GM06990 (cell line): ENCODE measurements at places on chromosomes 2 and 18.

DNA sequence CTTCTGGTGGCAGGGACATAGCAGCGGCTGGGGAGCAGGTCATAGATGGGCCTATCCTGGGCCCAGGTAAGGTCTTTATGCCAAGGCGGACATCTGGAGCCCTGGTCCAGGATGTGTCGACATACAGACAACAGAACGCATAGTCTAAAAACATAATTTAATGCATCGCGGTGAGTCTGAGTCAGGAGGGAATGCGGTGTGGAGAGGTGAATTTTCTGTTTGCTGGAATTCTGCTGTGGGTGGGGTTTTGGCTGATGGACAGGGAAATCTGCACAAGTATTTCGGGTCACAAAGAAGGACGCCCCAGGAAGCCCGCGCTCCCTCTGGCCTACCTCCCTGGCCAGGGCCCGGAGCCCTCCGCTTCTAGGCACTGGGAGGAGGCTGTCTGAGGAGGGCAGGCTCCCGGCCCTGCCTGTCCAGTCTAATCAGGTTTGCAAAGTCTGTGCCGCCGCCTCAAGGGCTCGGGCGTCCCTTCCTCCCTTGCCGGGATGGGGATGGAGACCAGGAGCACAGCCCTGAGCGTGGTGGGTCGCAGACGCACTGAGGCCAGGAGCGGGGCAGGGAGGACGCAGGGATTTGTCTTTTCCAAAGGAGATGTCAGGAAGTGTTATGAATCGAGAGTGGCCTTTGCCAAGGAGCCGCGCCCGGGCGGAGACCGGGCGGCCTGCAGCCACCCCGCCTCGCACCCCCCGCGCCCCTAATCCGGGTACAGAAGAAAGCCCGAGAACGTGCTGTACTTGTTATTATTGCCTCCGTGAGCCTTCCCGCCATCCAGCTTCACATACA, 2.3 kb downstream of the C1QL2 start:
- DNase-seq = no peak

DNA sequence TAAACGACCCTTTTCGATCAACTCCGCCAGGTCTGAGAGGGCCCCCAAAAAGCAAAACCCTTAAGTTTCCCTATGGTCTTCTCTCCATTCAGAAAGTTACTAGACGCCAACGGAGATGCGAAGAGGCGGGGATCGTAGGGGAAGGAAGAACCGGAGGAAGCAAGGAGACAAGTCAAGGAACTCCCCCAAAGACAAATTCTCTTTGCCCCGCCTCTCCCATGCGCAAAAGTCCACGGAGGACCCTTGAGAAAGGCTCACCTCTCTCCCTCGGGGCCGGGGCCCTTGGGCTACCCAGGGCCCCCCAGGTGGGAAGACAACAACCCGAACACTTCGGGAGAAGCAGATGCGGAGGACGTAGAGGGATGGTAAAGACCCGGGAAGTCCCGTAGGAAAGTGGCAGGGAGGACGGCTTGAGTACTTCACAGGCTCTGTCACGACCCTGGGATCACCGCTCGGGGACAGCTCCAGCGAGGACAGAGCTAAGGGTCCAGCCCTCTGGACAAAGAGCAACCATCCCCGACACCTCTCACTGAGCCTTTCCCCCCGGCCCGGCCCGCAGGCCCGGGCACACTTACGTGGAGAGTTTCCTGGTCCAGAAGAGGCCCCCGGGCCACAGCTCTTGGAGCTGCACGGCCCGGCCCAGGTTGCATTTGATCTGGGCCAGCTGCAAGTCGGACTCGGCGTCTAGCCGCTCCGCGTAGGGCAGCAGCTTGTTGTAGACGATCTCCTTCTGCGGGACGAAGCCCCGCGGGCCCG, 647 bp downstream of the PSME4 start:
- peak; percentile 69 for DNase-seq

- no peak for DNase-seq
Observed at GRCh38 chr2:242056785-242057184, 187.3 kb downstream of the RTP5 start.

DNA sequence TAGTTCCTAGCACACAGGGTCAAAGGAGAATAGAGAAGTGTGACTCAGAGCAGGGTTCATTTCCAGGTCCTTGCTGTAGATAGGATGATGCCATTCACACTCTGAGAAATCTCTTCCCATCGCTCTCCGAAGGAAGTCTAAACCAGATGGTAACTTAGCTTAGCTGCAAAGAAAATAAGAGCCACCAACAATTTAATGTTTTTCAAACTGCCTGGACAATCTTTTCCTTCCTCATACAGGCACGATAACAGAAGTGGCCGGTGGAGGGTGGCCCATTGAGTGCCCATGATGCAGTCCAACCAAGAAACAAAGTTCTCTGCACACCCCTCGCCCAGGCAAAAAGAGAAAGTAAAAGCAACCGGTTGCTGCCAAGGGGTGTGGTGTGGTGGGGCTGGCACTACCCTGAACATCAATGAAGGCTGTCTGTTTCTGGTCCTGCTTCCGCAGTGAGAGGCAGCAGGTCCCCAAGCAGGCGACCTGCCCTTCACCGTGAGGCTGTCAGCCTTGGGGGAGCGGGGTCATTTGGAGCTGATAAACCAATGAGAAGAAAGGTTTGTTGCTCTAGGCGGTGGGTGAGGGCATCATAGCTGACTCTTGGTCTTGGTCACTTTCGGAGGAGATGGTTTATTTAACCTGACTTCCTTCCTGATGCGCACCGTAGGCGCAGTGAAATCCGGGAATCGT, 105.6 kb upstream of the CD302 start:
- DNase-seq = peak; percentile 64

GRCh38 chr2:152594022-152594766, 123.1 kb downstream of the PRPF40A start:
- peak; percentile 56 for DNase-seq

DNA sequence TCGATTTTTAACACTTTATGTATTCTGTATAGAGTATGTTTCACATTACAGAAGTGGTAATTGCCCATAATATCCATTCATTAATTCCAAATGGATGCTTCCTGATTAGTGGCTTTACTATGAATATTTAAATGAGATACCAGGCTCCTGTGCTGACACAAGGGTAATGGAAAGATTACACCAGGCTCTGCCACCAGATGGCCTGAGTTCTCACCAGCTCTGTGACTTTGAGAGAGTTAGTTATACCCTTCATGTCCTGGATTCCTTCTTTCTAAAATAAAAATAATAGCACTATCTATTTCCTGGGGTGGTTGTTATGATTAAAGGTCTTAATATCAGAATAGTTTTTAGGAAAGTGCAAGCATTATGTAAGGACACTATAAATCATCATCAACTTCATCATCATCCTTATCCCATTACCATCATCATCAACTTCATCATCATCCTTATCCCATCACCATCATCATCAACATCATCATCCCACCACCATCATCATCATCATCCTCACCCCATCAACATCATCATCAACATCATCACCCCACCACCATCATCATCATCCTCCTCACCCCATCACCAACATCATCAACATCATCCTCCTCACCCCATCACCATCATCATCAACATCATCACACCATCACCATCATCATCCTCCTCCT, 151.8 kb downstream of the DNER start:
- no peak for DNase-seq
